Mesothelial cell of epicardium (in vitro differentiated cells): ENCODE measurements at places on chromosomes 16 and 17. TPM values are rescaled to one million over a fixed set of nuclear protein-coding genes. Genes with fewer than 3 reads are reported as not detected.

The MAP2K4 gene
- total RNA-seq: 57.5 to 58.7 TPM (median 57.9 TPM) in 3 replicates

DNA sequence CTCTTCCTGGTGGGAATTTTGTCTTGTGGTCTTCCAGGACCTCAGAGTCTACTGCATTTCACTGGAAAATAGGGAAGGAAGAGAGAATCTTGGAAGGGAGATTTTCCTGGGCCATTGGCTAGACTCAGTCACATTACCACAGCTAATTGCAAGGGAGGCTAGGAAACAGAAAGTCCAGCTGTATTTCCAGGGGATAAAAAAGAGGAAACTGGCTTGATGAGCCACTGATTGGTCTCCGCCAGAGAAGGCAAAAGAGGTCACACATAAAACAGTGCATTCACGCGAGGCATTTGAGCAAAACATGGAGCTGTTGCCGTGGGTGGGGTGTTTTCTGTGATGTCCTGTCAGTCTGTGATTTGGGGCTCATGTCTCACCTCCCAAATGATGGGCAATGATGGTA is 345.3 kb downstream of the FOXL1 start:
- no peak for DNase-seq

DNA sequence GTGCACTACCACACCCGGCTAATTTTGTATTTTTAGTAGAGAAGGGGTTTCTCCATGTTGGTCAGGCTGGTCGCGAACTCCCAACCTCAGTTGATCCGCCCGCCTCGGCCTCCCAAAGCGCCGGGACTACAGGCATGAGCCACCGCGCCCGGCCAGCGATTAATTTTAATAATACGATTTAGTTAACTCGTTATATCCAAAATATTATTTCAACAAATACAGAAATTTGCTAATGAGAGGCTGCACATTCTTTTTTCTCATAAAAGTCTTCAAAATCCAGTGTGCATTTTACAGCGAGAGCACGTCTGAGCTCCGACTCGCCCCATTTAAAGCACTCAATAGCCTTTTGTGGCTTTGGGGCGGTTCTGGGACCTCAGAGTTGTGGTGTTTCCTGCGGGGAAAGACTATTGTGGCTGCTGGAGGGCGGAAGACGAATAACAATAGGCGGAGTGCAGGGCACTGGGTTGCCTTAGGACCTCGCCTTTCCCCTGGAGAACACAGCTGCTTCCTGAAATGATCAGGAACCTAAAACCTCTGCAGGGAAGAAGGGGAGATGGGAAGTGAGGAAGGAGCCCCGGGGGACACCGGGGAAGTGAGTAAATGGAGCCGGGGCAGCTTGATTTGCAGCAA is 2.9 kb upstream of the ZSCAN10 start:
- DNase-seq: no peak

DNA sequence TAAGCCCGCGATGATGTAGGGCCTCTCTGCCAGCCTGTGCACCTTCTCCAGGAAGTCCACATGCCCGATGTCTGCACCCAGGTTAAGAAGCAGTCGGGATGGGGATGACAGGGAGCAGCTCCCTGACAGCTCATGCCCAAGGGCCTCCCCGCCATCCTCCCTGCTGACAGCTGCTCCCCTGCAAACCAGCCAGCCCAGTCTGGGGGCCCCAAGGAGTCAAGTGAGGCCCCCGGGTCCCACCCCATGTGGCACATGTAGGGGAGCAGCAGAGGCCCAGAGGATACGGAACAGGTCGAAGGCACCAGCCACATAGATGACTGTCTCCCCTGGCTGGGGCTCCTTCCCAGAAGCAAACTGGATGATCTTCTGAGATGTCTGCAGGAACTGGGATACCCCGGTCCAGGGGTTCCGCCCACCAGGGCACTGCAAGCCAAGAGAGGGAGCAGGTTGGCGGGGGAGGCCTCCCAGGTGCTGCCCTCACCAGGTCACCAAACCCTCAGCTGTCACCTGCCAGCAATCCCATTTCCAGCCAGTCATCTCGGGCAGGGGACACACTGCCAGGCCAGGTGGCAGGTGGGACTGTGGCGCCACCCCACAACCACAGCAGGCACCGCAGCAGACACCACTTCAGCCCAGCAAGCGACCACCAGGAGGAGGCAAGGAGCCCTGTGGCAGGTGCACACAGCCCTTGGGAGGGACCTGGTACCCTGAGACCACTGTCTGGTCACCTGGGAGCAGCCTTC is 4.6 kb downstream of the PCYT2 start:
- no peak for DNase-seq

- no peak for DNase-seq
Observed at GRCh38 chr16:28011223-28011622, 52.3 kb downstream of the GSG1L start.

The CDH3 gene
- 179 to 180 TPM (median 180 TPM) in 3 replicates for total RNA-seq
